AG09319 (cell line): ENCODE measurements at places on chromosomes 11 and 22.

- DNase-seq = no peak
Measured at GRCh38 chr11:66318600-66318970, 1.7 kb upstream of the CD248 start.

DNA sequence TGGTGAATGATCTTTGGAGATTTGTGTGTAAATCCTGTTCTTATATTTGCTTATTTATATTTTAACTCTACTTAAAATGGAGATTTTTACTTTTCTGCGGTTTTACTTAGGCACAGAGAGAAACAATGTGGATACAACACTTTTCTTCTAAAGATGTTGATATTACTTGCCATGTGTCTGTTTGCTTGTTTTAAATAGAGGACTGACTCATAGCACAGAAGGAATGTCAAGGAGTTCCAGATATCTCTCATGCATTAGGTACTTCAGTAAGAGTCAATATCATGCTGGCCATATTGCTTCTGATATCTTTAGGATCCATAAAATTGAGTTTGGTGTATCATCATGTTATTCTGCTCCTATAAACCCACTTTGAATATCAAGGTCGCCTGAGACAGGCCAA lies 395.0 kb downstream of the OPCML start:
- DNase-seq = no peak

DNA sequence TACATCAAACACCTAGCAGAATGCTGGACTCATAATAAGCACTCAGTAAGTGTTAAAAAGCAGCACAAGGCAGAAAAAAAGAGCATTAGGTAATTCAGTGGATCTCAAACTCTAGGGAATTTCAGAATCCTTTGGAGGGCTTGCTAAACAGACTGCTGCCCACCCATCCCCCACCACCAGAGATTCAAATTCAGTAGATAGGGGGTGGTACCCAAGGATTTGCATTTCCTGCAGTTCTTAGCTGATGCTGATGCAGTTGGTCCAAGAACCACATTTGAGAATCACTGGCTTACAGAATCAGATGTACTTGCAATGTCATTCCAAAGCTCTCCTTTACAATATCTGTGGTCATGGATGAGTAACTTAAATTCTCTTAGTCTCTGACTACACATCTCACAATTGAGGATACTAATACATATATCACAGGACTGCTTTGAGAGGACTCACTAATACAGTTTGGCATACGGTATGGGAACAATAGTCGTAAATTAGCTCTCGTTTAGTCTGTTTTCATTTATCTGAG lies 664.5 kb downstream of the KCNA4 start:
- no peak for DNase-seq

- peak; percentile 65 for DNase-seq
Measured at GRCh38 chr11:131579932-131580387, 209.5 kb downstream of the NTM start.

DNA sequence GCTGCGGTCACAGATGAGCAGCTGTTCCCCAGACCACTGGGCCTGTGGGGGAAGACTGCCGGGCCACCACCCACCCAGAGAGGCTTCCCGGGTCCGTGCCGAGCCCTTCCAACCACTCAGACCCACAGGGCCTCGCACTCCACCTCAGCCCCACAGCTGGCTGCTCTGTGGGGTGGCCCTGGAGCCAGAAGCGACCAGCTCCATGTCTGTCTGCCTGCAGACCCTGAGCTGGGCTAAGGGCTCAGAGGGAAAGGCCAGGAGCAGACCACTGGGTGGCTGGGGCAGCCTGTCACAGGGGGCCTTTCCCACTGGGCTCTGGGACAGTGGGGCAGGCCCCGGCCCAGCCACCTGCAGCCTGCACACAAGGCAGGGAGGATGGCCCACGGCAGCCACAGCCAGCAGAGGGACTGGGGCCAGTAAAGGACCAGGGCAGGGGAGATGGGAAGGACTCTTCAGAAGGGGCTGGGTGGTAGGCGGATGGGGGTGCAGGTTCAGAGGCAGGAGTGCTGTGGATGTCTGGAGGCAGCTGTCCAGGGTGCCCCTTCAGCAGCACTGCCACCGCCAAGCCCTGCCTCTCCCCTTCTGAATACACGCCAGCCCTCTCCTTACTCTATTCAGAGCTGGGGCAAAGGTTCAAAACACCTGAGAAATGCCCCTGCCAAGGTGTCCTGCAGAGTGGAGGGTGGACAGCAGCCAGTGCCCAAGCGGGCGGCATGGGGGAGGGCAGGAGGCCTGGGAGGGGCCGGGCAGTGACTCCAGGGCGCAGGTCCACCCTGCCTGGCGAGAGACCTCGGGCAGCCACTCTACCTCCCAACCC lies 32.2 kb downstream of the GNB1L start:
- DNase-seq = no peak

- no peak for DNase-seq
Measured at GRCh38 chr11:128291835-128292234, 295.5 kb downstream of the ETS1 start.

DNA sequence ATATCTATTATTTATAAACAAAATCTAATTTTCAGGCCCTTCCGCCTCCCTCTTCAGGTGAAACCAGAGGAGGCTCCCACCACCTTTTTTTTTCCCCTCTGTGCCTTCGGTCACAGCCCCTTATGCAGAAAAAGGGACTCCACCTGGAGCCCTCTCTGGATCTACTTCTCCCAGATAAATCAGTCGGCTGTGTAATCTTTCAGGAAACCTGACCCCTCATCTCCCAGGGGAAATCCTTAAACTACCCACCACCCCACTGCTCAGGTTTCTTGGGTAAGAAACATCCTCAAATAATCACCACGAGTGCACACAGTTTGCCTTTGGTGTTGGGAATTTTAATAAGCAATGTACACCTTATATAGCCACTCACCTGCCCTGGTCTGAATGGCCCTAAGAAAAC lies 104.2 kb downstream of the NAV2 start:
- DNase-seq = no peak

DNA sequence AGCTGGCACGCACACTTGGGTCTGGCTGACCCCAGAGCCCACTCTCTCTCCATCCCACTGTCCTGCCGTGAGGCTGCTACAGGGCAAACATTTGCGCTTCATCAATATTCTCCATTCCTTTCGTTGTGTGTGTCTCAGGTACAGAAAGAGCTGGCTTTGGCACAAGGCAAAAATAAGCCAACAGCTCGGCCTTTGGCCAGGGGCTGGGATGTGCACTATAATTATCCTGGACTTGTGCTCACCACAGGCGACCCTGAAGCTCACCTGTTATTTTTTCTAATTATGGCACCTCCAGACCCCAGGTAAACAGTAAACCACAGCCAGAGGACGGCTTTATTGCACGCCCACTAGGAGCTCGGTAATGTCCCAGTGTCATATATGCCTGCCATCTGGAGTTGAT lies 10.9 kb downstream of the ZMAT5 start:
- no peak for DNase-seq

DNA sequence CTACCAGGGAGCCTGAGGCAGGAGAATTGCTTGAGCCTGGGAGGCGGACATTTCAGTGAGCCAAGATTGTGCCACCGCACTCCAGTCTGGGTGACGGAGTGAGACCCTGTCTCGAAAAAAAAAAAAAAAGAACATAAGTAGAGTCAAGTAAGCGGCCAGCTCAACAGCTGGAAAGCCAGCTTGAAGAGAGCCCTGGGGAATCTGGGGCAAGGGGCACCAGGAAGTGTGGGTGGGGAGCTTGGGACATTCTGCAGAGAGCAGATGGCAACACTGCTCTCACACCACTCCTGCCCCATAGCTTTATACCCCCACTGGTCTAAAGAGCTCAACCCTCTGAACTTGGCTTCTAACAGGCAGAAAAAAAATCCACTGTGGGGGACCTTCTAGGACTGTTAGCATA lies 505.6 kb downstream of the BUD13 start:
- DNase-seq = no peak

DNA sequence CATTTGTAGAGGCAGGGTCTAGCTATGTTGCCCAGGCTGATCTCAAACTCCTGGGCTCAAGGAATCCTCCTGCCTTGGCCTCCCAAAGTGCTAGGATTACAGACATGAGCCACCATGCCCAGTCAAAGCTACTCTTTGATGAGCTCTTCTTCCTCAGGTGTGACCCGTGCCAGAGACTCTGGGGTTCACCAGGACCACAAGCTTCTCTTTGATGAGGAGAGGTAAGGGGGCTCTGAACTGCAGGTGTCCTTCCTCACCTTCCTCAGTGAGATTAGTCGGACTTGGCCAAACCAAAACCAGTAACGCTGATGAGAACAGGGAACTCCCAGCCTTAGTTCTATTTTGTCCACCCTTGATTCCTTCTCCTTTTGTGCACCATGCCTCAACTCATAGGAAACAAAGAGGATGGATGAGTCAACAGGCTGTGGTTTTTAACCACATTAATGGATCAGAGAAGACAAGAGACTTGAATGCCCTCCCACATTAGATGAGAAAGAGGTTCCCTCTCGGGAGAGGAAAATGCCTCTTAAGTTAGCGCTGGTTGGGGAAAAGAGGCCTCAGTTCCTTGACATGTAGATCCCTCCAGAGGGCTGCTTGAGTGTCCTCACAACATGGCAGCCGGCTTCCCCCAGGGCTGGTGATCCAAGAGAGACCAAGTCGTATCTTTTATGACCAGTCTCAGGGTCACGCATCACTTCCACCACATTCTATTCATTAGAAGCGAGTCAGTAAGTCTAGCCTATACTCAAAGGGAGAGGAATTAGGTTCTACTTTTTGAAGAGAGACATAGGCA lies 25.7 kb upstream of the CTR9 start:
- DNase-seq = no peak

DNA sequence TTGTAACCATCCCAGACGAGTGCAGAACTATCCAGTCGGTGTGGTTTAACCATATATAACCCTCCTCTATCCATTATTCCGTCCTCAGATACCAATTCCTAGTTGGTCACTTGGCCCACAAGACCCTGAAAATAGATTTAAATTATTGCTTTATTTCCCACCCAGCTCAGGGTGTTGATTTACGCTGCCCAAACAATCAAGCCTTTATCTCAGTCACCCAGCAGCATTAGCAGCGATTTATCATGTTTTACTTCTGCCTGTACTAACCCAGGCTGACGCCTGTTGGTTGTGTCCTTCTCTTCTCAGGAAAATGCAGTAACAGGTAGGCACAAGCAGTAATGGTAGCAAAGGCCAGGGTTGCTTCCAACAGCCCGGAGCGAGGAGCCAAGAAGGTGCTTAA lies 81.2 kb downstream of the DSCAML1 start:
- no peak for DNase-seq

DNA sequence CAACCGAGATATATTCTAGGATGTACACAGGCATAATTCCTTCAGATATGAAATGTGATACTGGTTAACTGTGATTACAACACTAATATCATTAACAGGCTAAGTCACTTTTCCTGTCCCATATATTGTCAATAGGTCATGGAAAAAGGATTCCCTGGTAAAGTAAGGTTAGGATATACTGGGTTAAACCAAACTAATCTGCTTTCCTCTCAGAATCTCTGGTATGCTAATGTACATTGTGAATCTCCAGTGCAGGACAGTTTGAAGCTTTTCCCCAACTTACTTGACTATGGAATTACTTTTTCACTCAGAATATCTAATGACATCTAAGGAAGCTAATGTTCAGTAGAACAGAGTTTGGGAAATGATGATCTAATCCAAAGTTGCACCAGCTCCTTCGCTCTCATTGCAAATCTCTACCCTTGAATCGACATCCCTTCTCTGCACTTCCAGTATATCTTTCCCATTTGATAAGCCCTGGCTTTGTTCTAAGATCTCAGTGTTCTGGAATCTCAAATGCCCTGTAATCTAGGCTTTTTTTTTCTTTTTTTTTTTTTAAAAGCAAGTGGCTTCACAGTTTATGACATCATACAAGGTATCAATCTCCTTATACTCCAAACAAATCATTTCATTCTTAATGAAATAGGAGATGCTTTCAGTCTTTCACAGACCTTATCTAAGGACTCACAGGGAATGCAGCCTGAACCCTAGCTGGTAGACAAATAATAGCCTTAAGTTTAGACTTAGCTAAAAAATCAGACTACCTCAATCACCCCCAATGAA lies 43.8 kb downstream of the COPB1 start:
- no peak for DNase-seq
